NCI-H446 (cell line): ENCODE measurements at places on chromosomes 5 and 9.

GRCh38 chr9:10605388-10605787 lies 7.4 kb downstream of the PTPRD start:
- no peak for DNase-seq

GRCh38 chr5:109168151-109168550 lies 241.6 kb downstream of the PJA2 start:
- no peak for DNase-seq

DNA sequence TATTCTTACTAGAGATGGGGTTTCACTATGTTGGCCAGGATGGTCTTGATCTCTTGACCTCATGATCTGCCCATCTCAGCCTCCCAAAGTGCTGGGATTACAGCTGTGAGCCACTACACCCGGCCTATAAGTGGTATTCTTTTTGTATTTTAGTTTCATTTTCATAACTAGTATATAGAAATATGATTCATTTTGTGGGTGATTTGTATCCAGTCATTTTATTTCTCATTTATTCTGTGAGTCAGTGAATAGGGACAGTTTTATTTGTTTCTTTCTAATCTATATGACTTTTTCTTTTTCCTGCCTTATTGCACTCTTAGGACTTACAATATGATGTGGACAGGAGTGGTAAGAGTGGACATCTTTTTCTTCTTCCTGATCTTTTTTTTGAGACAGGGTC lies 112.9 kb downstream of the AOPEP start:
- DNase-seq: no peak

- DNase-seq: no peak
Measured at GRCh38 chr5:81789033-81789432, 38.1 kb upstream of the SSBP2 start.

GRCh38 chr5:181160152-181160754 lies 12.9 kb downstream of the OR2V2 start:
- DNase-seq: peak; percentile 16

DNA sequence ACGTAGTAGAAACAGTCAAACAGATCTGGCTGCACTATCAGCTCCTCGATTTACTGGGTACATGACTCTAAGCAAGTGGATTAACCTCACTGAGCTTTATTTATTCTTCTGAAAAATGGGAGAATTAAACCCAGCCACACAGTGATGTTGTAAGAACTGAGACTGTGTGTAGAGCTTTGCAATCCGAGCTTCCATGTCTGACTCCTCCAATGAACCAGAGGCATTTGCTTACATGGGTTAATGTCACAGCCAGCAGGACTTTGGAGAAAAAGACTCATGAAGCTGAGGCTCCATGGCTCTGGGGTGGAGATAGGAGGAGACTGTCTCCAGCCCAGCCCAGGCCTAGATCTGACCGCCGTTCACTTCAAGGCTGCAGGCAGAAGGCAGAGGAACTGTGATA lies 201.3 kb downstream of the CDK5RAP2 start:
- no peak for DNase-seq

DNA sequence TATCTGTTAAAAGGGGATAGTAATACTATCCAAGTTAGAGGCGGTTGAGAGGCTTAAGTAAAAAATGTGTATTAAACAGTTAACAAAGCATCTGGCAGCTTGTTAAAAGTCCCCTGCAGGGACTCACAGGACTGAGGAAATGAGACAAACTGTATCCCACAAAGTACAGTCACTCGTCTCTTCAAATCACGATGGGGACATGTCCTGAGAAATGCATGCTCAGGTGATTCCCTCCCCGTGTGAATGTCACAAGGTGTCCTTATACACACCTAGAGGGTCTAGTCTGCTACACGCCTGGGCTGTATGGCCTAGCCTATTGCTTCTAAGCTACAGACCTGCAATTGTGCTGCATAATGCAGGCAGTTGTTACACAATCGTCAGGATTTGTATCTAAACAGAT lies 237.0 kb downstream of the IRX2 start:
- no peak for DNase-seq

DNA sequence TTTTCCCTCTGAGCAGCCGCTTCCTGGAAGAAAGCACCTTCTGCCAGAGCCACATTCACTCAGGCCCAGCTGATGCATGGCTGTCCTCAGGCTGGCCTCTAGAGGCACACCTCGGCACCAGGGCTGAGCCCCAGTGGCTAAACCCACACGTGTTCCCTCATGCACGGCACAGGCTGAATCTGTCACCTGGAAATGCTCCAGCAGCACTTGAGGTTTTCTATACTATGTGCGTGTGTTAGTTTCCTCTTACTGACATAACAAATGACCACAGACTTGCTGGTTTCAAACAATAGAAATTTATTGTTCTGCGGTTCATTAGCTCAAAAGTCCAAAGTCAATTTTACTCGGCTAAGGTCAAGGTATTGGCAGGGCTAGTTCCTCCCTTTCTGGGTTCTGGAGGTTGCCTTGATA lies 141.4 kb downstream of the LRRC70 start:
- no peak for DNase-seq

DNA sequence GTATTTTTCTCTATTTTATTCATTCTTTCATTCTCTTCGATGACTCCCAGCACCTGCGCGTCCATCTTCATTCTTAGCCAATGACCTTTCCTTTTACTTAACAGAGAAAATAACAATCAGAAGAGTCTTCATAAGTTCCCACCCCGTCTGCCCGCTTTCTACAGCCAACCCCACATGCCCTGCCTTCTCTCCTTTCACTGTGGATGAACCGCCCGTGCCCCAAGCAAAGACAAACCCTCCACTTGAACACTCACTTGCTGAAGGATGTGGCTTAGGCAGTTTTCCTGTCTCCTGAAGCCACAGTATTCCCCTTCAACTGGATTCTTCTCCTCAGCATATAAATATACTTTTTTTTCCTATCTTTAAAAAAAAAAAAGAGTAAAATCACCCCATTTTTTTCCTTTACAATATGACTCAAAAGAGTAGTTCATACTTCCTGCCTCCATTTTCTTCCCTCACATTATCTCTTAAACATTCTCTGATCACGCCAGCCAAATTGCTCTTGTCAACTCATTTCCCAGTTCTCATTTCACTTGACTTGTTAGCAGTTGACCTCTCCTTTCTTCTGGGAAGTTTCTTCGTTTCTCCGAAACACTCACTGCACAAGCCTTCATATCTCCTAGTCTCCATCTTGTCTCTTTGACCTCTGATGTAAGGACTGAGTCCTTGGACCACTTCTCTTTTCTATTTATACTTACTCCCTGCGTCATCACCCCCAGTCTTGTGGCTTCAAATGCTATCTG lies 11.1 kb downstream of the NIPSNAP3B start:
- DNase-seq: no peak

- no peak for DNase-seq
Measured at GRCh38 chr5:1205255-1206180, 4.1 kb downstream of the SLC6A19 start.

- peak; percentile 78 for DNase-seq
Measured at GRCh38 chr5:28766565-28767158, 1728.3 kb upstream of the CDH9 start.

- no peak for DNase-seq
Measured at GRCh38 chr5:10527281-10527950, 36.5 kb upstream of the ANKRD33B start.

DNA sequence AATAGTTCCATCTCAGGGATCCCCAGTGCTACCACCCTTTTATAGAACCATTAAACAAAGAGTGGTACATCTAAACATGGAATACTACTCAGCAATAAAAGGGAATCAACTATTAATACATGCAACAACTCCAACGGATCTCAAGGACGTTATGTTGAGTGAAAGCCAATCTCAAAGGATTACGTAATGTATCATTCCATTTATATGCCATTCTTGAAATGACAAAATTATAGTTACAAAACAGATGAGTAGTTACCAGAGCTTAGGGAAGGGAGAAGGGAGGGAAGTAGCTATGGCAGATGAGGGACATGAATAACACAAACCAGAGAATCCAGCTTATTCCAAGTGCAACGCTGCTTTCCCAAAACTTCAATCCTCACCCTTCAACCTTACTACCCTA lies 69.5 kb downstream of the ACTL7B start:
- DNase-seq: no peak

- no peak for DNase-seq
Measured at GRCh38 chr5:113031557-113031956, 55.0 kb downstream of the DCP2 start.

GRCh38 chr5:170427672-170428236 lies 38.6 kb upstream of the KCNMB1 start:
- DNase-seq: no peak

DNA sequence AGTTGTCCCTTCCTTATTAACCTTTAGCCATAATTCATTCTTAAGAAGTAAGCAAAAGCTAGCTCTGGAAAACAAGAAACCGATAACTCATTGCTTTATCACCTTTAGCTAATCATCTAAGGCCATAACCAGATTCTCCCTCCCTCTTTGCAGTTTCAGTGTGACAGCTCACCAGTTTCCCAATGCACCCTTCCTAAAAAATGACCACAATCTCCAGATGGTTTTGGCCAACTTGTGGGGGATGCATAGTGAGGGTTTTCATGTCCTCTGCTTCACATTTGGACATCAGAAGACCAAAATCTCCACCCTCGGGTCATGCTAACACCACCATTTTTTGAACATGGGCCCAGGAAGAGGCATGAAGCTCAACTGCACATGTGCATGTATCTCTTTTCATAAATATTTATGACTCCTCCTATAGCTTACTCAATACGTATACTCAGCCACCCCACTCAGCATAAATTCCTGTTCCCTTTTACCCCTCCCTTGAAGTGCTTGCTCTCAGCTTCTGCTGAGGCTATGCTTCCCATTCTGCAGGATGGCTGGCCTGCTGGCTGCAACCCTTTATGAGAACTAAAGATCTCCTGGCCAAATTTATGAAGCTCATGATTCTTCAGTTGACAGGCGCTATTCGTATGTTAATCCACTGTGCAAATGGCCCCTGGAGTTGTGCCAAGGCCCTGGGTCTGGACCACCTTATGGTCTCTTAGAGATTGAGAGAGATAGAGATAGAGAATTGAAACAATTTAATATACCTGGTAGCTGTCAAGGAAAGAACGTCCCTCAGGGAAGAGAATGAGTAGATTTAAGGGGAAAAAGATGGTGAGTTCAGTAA lies 14.8 kb downstream of the PPP3R2 start:
- no peak for DNase-seq
